ENCODE measurements at places on chromosomes 6 and 20.

DNA sequence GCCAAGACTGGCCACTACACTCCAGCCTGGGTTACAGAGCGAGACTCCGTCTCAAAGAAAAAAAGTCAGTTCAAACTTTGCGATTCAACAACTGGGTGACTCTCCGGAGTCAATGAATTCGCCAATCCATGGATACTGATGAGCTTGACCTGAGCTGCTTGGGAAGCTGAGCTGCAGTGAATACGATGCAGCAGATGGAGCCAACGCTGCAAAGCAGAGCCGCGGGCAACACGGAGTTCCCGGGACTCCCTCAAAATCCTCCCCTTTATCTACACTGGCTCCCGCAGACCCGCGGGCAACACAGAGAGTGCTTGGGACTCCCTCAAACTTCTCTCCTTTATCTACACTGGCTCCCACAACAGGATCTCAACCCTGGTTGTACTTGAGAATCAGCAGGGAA is 62.6 kb upstream of the SALL4 start:
- DNase-seq, result no peak

GRCh38 chr20:58267389-58268215 is 39.1 kb upstream of the ANKRD60 start:
- no peak for DNase-seq

GRCh38 chr6:347232-347631 is 44.3 kb upstream of the IRF4 start:
- DNase-seq, result no peak

DNA sequence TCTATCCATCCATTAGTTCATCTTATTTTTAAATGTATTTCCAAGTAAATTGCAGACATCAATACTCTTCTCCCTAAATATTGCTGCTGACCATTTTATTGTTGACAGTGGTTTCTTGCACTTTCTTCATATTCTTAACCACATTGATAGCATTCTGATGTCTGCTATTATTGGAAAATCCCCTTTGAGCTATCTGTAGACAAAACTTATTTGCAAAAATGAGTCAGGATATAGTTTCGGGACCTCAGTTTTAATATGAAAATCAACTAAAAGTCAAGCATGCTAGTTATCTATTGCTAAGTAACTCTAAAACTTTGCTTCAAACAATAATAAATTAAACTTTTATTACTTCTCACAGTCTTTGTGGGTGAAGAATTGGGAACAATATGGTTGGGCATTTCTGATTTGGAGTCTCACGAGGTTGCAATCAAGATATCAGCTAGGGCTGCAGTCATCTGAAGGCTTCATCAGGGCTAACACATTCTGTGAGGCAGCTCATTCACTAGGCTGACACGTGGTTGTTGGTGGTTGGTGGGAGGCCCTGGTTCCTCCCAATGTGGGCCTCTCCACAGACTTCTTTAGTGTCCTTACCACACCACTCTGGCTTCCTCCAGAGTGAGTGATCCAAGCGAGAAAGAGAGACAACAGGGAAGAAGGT is 32.7 kb downstream of the CD109 start:
- no peak for DNase-seq

- DNase-seq, result no peak
Observed at GRCh38 chr6:110810896-110811586, 4.2 kb downstream of the CDK19 start.

GRCh38 chr6:129432738-129433137 is 277.2 kb downstream of the ARHGAP18 start:
- no peak for DNase-seq

DNA sequence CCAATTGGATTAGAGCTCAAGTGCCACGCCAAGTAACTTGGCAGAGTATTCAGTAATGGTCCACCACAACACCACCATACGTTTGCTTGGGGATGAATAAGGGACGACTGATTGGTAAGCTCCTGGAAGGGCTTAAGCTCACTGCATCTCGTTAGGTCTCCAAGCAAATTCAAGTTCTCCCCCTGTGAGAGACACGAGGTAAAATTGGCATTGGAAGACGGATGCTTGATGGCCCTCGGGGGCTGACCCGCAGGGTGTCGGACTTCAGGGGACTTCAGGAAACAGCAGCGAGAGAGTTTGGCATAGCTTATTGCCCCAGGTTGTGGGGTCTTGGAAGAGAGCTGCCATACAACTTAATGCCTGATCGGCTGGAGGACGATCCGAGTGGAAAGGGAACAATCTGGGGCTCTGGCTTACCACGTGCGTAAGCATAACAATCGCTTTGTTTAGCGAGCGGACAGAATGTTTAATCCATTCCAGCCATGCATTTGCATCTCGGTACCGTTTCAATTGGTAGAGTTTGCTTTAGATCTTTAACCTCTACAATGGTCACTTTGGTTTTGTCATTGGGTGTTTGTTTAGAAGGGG is 4.8 kb upstream of the ZNFX1 start:
- DNase-seq, result no peak

DNA sequence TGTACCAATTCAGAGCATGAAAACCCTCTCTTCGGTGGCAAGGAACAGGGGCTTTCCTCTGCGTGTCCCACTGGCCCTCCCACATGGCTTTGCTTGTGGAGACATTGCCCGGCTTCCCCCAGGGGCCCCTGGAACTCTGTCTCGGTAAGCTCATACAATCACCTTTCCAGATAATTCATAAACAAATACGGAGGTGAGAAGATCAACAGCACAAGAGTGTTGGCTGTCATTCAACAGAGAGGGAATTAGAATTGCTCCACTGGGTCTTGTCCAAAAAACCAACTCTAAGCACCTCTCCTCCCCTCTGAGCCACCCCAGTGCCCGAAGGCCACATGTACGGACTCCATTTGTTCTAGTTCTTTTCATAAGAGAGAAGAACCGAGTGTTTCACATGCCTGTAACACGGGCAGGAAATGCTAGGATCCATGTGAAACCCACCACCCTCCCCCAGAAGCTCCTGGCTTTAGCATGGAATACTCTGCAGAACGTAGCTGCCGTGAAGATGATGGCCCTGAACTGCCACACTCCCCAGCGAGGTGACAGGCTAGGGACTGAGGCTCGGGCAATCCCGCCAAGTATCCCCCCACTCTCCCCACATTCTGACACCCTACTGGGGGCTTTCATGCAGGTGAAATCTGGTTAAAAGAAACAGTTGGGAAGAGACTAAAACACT is 24.6 kb upstream of the FOXC1 start:
- no peak for DNase-seq

DNA sequence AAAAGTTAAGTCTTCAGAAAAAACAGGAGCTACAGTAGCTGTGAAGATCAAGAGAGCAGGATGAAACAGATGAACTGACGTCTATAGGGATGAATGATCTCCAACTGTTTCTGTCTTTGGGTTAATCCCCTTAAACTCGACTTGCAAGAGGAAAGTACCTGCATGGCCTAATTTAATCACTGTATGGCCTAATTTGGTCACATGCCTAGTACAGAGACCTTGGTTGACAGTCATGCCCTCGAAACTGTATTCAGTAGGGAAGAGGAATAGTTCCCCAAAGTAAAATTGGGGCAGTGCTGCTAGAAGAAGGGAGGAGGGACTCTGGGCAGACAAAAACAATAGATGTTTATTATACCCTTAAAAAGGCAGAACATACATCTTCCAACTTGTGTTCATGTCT is 10.0 kb upstream of the SMAP1 start:
- DNase-seq, result no peak

- no peak for DNase-seq
Observed at GRCh38 chr20:61770113-61770585, 295.5 kb downstream of the TAF4 start.

GRCh38 chr6:112251171-112251875 is 3.0 kb downstream of the LAMA4 start:
- peak; percentile 74 for DNase-seq

DNA sequence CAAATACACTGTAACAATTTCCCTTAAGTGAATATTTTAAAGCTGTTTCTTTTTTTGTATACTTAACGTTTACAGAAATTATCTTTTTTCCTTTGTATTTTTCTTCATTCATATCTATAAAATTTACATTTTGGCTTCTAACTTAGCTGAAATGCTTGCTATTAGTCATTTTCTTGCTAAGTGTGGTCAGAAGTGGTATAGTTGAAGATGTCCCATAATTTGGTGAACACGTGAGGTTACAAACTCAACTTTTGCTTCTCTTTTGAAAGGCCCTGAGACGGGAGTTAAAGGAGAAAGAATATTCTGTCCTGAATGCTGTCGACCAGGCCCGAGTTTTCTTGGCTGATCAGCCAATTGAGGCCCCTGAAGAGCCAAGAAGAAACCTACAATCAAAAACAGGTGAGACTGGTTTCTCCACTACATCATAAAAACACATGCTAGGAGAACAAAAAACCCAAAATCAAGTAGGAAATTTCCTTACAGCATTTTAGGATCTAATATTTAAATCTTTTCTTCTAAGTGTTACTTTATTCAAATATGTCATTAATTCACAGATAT is 445.0 kb downstream of the UTRN start:
- no peak for DNase-seq

DNA sequence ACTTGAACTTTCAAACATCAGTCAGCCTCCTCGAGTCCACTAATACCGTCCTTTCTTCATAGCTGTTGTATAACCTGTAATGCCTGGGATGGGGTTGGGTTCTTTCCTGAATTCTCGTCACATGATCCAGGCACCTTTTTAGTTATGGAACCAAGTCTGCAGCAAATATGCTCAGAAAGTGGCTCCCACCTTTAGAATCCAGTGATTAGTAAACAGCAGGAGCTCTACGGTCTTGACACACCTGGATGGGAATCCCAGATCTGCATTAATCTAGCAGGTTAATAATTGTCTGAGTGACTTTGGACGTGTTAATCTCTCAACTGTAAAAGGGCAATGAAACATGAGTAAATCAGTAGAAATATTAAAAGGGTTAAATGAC is 729 bp upstream of the ZHX3 start:
- DNase-seq, result no peak

DNA sequence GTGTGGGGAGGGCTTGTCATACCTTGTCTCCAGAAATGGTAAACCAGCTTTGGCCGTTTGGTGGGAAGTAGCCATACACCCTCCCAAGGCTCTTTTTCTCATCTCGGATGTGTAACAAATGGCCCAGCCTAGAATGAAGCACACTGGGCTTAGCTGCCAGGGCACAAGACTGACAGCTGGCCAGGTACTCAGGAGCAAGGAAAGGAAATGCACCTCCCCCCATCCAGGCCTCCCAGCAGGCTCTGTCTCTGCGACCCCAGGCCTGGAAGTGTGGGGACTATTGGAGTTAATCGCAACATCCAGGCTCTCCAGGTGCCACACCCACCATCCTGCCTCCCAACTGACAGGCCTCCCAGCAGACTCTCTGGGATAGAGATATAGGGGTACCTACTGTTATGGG is 43.0 kb downstream of the MRS2 start:
- DNase-seq, result no peak

GRCh38 chr6:53564401-53565065 is 19.6 kb upstream of the GCLC start:
- DNase-seq, result no peak

- no peak for DNase-seq
Observed at GRCh38 chr20:45861221-45862075, 4.0 kb downstream of the ZSWIM3 start.
